NCI-H1417 treated with DMSO at 0.1 percent for 48 hours (cell line): ENCODE measurements at places on chromosomes 1 and 21.

- no peak for DNase-seq
These were observed 121.9 kb downstream of the CRYAA start for GRCh38 chr21:43290421-43291346.

GRCh38 chr1:58000116-58000515 is 546.4 kb downstream of the OMA1 start:
- DNase-seq: no peak

GRCh38 chr1:159015440-159015909 is 5.8 kb downstream of the IFI16 start:
- DNase-seq: no peak

- DNase-seq: no peak
These were observed 38.8 kb downstream of the C1orf21 start for GRCh38 chr1:184425449-184426277.

- no peak for DNase-seq
These were observed 30.6 kb upstream of the CTPS1 start for GRCh38 chr1:40948741-40949443.

GRCh38 chr1:42847111-42847595 is 740 bp downstream of the ZNF691 start:
- no peak for DNase-seq

DNA sequence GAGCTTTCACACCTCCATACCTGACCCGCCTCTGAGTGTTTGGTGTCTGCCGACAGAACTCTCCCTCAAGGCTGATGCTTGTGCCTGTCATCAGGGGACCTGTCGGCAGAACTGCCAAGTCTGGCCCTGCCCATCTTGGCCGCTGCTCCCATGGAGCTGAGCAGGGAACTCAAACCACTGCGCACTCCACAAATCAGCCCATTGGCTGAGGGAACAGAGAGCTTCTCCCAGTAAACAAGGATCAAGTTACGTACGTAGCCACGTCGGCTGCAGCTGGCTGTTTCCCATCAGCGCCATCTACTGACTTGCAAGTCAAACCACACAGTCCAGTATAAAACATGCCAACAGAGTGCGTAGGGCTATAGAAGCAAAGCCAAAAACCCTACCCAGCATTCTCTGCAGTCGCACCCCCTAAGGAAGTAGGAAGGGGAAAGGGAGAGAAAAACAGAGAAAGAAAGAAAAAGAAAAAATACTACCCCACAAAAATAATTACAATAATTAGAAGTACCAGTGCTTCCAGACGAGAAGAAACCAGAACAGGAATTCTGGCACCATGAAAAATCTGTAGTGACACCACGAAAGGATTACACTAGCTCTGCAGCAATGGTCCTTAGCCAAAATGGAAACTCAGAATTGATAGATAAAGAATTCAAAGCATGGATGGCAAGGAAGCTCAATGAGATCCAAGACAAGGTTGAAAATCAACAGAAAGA is 13.1 kb downstream of the KRTAP13-1 start:
- DNase-seq: no peak

GRCh38 chr1:226078374-226078773 is 15.9 kb downstream of the H3-3A start:
- no peak for DNase-seq

GRCh38 chr1:92495392-92496063 is 8.8 kb upstream of the GFI1 start:
- DNase-seq: no peak

DNA sequence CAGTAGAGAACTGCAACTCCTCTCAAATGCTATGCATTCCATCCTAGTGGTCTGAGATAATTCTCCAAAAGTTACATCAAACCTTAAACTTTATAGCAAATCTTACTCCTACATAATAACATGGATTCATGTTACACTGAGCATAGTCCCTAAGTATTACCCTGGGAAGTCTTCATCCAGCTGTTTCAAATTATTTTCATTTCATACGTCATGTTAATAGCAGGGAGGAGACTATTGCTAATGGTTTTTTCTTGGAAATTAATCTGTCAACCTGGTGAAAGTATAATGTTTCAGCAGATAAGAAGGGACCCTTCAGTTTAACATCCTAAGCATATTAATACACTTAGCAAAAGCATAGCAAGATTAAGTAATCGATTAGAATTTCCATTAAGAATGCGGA is 318.1 kb downstream of the USP25 start:
- DNase-seq: no peak

GRCh38 chr1:60562740-60563139 is 489.2 kb upstream of the C1orf87 start:
- no peak for DNase-seq

- DNase-seq: no peak
These were observed 92.3 kb upstream of the NFIA start for GRCh38 chr1:60989749-60990713.

- DNase-seq: no peak
These were observed 246 bp downstream of the ATP2B4 start for GRCh38 chr1:203626910-203627246.

GRCh38 chr1:170424346-170424745 is 107.6 kb upstream of the GORAB start:
- DNase-seq: no peak

- DNase-seq: no peak
These were observed 220.8 kb upstream of the DAB1 start for GRCh38 chr1:57644667-57645066.

- DNase-seq: no peak
These were observed 9.3 kb downstream of the MAP3K6 start for GRCh38 chr1:27357281-27358037.

GRCh38 chr1:185033686-185034085 is 11.7 kb upstream of the RNF2 start:
- no peak for DNase-seq

- no peak for DNase-seq
These were observed 30.5 kb downstream of the CCDC185 start for GRCh38 chr1:223423641-223424233.

- DNase-seq: no peak
These were observed 622.4 kb upstream of the PKN2 start for GRCh38 chr1:88061492-88062177.

- no peak for DNase-seq
These were observed 8.2 kb upstream of the DYRK1A start for GRCh38 chr21:37358397-37358796.

DNA sequence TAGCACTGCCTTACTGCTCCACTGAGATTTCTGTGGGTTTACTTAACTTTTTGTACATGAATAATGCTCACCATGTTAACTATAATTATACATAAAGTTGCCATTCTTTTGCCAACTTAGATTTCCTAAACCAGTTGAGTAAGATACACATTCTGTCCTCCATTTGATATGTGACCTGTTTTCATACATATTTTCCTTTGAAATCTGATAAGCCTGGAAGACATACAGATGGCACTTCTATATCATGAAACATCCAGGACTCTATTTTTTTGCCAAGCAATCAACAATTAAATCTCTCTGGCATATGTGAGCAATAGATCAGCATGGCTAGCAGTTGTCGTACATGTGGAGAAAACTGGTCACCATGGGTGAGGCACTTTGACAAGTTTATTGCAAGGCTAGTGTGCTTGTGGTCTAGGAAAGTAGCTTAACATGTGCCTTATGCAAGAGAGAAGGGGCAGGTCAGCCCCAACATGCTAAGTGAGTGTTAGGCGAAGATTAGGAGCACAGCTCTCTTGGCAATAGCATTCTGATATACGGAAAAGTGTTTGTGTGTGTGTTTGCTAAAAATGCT is 14.2 kb downstream of the PRRX1 start:
- no peak for DNase-seq

DNA sequence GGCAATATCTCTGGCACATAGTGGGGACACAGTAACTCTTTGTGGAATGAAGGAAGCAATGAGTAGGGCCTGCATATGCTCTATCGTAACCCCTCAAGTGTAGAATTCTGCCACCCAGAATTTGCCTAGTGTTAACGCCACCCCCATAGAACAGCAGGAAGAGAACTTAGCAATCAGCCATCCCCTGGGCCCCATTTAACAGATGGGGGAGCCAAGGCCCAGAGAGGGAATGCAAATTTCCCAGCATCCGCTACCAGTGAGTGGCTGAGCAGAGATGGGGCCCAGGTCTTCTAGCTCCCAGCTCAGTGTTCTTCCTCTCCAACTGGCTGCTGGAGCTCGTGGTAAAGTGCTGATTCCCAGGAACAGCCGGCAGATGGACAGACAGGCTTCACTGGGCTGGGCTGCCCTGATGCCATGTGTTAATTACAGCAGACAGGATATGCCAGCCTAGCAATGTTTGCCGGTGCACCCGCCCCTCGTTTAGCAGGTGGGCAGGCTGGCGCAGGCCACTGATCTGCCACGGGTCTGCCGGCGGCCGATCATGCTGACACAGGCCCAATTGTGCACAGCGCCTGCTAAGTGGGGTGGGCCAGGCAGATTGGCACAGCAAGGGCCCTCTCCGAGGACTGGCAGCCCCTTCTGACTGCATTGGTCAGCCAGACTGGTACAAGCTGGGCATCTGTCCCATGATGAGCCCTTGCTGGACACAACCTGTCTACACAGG is 171.9 kb downstream of the IGSF21 start:
- no peak for DNase-seq

- no peak for DNase-seq
These were observed 13.0 kb downstream of the TEX38 start for GRCh38 chr1:46684670-46685069.

DNA sequence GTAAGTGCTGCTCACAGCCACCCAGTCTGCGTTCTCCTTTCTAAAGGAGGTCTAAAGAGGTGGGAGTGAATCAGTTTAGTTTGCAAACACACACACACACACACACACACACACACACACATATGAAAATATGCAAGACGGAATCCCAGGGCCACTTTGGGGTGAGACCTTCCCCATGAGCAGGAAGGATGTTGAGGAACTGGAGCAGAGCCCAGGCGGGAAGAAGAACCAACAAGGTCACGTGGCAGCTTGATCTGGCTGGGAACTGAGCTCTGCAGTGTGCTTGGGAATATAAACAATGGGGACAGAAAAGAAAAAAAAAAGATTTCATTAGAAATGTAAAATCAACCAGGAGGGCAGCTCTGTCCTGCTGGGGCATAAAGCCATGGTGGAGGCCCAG is 32.6 kb downstream of the OR2G3 start:
- no peak for DNase-seq

GRCh38 chr1:217929213-217929885 is 298.2 kb downstream of the SPATA17 start:
- no peak for DNase-seq

DNA sequence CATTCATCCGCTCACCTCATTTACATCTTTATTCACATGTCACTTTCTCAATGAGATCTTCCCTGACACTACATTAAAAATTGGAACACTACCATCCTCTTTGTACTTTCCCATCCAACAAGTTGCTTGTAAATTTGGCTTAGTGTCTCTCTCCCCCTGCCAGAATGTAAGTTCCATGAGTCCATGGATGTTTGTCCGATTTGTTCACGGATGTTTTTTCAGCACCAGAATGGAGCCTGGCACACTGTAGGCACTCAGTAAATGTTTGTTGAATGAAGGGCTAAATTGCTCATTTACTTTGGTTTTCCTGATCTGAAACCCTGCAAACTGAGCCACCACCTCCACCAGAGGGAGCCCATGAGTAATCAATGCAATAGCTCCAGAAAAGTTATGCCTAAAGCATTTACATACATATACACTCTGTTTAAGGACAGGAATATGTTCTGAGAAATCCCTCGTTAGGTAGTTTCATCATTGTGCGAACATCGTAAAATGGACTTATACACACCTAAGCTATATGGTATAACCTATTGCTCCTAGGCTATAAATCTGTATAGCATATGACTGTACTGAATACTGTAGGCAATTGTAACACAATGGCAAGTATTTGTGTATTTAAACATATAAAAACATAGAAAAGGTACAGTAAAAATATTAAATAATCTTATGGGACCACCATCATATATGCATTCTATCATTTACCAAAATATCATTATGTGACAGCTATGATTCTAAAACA is 2.8 kb upstream of the EYA3 start:
- peak; percentile 3 for DNase-seq

- no peak for DNase-seq
These were observed 287.4 kb upstream of the RUNX1 start for GRCh38 chr21:35336534-35336933.

DNA sequence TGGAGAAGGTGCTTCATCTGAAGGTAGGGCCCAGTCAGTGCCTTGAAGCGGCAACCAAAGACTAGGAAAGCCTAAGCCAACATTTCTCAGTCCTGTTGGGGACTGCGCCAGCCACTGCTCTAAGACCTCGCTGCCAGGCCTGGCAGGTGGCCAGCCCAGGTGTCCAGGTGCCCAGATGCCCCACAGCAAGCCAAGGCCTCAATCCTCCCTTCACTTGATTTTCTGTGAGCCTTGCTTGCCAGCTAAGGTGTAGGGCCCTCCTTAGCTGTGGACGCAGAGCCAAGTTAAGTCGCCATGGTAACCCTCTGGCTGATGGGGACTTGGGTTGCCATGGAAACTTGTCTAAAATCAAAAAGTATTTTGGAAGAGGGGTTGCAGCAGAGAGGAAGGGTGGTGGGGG is 135.0 kb downstream of the NAV1 start:
- no peak for DNase-seq

DNA sequence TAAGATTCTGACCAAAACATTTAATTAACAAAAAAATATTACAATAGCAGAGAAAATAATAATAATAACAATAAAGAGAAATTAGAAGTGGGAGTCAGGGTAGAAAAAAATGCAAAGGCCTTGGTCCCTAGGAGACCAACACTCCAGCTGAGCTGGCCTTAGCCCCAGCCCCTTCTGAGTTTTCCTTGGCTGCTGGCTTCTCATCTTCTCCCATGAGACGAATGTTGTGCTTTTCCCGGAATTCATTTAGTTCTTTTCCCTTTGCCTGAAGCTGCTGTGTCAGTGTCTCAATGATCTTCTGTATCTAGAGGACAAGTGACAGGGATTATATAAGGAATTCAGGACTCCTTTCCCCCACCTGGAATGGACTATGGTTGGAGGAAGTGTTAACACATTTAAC is 2.4 kb downstream of the KLHDC9 start:
- DNase-seq: no peak

- no peak for DNase-seq
These were observed 66.1 kb upstream of the FAM3B start for GRCh38 chr21:41250519-41250918.

DNA sequence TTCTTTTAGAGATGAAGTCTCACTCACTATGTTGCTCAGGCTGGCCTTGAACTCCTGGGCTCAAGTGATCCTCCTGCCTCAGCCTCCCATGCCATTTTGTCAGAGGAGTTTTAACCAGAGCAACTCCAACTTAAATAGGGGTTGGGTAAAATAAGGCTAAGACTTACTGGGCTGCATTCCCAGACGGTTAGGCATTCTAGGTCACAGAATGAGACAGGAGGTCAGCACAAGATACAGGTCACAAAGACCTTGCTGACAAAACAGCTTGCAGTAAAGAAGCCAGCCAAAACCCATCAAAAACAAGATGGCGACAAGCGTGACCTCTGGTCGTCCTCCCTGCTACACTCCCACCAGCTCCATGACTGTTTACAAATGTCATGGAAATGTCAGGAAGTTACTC is 5.7 kb upstream of the DNAH14 start:
- DNase-seq: no peak

DNA sequence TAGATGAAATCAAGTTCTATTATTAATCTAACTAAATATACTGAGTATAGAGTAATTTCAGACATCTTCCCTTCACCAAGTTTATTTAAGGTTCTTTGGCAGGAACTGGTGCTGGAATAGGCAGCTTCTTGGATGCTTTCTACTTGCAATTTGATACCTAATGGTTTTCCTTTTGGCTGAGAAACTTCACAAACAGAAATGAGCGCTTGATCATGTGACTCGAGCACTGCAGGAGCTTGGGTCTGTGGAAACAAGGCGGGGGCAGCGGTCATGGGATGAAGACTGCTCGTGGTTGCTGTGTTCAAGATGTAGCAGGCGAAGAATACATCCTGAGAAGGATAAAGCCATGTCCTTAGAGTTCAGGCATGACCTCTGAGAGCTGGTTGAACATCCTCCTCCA is 136.8 kb downstream of the PTPRC start:
- DNase-seq: no peak
